Erythroblast (primary cell): ENCODE measurements at places on chromosomes 5 and 9.

DNA sequence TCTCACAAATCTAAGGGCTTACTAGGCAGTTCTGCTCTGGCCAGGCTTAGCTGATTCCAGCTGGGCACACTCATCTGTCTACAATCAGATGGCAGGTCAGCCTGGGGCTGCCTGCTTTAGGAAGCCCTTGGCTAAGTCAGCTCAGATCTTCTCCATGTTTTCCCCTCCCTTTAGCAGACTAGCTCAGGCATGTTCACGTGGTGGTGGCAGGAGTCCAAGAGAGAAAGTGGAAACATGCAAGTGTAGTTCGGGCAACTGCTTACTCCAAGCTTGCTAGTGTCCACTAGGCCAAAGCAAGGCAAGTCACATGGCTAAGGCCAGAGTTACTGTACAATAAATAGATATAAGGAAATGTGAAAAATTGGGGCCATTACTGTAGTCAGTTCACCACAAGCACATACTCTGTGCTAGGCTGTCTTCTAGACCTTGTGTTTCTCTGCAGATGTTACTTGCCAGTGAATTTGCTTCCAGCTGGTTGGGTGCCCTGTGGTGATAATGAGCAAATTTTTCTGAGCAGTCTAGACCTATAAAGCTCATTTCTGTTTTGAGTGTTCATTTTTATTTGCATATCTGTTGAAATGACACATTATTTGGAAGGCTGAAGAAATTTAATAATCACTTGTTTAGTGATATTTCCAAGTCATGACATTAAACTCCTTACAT, 38.3 kb downstream of the RECK start:
- peak; percentile 9 for DNase-seq

DNA sequence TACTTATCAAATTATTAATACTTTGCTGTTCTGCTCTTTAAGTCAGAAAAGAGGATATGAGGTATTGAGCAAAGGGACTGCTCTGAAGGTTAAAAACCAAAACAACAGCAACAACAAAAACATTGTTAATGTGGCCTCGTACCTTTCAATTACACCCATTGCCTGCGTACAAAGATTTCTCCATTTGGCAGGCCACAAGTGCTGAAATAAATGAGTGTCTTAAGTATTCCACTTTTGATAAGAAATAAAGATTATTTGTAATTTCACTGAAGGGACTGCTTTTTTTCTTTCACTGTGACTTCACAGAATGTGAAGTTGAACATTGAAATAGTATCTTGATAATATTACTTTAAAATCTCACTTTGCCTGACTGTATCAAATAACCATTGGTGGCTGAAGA, 163.2 kb upstream of the MRPS30 start:
- no peak for DNase-seq

- DNase-seq, result peak; percentile 53
Observed at GRCh38 chr5:23208959-23209431, 298.4 kb upstream of the PRDM9 start.

DNA sequence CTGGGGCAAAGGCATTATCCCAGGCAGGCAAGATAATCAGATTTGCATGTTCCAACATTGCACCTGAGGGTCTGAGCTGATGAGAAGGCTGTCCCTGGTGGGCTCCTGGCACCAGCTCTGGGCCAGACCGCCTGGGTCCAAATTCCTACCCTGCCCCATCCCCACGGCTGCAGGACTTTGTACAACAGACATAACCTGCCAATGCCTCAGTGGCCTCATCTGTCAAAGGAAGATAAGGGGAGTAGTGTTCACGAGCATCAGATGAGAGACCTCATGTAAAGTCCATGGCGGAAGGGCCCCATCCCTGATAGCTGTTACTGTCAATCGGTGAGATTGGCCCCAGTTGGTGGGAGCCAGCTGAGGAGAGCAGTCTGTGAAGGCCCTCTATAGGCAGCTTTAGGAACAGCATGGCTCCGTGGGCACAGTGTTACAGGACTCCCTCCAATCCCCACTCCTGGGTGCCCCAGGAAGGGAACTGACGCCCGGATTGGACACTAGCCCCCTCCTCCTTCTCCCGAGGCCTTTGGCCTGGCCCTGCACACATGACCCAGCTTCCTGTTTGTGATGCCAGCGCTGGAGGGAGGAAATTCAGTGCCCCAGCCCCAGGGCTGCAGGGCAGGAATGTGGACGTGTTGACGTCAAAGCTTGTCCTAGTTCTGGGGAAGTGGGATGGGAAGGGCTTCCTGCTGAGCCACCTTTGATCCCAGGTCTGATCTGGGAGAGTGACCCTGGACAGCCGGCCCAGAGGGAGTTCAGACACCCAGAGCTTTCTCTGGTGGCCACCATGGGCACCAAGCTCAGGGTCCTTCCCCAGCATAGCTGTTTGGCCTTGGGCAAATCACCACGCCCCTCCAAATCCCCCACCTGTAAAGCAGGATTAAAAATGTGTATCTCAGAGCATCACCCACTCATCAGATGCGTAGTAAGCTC, 56.2 kb downstream of the DUSP1 start:
- DNase-seq, result peak; percentile 69

GRCh38 chr9:110995420-110996340, 42.6 kb downstream of the LPAR1 start:
- no peak for DNase-seq

GRCh38 chr9:133787754-133788025, 49.5 kb upstream of the SARDH start:
- DNase-seq, result no peak
